Effector memory CD4-positive, alpha-beta T cell (primary cell): ENCODE measurements at places on chromosomes 2 and 18.

GRCh38 chr2:128300151-128301020 is 18.3 kb downstream of the HS6ST1 start:
- no peak for DNase-seq

DNA sequence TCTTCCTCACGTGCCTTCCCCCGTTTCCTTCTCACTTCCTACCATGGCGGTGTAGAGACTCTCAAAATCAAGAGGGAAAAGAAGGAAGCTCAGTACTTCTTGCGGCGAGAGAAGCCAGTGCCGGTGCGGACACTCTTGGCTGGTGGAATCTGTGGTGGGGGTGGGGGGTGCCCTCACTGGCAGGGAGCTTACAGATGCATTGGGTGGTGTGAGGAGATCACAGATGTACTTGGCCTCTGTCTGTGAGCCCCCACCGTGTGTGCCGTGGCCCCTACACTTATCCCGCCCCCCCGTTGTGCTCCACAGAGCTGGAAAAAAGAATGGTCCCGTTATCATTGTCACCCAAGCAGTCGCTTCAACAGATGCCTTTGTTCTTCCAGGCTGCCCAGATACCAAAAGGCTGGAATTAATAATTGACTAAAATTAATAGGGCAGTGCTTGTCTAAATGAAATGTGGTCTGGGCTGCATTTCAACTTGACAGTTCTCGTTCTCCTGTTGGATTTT is 79.8 kb downstream of the VAPA start:
- no peak for DNase-seq

DNA sequence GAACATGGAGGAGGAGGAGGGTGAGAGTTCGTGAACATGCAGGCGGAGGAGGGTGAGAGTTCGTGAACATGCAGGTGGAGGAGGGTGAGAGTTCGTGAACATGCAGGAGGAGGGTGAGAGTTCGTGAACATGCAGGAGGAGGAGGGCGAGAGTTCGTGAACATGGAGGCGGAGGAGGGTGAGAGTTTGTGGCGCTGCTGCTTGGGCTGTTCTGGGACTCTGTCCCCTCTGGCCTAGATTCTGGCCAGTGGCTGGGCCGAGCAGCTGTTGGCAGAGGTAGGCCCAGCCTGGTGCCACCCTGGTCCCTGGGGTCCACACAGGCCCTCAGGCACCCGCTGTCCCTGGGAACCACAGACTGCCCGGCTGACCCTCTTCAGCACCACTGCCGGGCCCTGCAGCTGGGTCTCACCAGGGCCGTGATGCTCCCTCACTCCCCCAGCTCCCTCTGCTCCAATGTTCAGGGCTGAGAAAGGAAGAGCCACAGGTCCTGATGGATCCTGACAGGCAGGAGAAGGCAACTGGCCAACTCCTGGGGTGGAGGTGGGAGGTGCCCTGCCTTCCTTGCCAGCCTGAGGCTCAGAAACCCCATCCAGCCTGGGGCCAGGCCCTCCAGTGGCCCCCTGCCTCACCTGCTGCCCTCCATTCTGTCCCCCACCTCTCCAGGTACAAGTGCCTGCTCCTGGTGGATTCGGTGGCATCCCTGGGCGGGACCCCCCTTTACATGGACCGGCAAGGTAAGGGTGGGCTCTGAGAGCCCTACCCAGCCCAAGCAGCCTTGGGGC is 3.9 kb downstream of the AGXT start:
- DNase-seq, result no peak

DNA sequence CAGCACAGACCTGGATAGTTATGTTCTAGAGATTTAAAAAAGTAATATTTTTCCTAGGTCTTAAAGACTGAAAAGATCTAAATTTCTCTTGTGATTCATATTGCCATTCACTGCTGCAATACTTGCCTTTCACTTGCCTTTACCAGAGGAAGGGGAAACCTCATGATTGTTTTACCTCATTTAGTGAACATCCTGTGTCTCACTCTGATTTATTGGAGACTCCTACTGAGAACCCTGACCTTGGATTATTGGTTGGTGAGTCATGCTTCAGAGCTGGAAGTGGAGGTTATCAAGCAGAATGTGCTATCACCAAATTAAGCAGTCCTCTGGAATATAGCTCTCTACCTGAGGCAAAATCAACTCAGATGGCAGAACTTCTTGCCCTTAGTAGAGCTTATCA is 500.5 kb downstream of the TSN start:
- no peak for DNase-seq

DNA sequence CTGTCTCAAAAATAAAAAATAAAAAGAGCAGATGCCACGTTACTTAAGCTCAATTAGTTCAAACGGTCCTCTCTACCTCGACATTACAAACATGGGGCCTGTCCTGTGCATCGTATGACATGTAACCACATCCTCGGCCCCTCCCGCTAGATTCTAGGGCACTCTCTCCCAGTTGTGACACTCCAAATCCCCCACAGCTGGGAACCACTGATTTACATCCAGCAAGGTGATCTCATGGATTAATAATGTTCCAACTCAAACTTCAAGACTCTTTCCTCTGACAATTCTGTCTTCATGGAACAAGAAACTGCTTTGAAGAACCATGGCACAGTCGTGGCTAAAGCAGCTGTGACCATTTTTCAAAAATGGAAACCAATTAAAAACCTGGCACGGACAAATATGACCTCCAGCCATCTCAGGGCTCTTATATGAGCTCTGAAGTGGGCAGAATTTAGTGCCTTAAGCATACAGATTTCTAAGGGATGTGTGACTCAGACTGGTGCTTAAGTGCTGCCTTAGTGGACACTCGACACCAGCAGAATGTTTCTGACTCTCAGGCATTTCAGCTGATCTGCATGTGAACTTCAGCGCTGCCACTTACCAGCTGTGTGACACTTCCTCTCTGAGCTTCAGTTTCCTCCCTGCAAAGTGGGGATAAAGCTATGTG is 31.7 kb upstream of the ASAP2 start:
- no peak for DNase-seq

- DNase-seq, result no peak
Measured at GRCh38 chr2:73944714-73945113, 18.0 kb downstream of the DGUOK start.

GRCh38 chr2:137221797-137222492 is 456.6 kb downstream of the THSD7B start:
- DNase-seq, result no peak

DNA sequence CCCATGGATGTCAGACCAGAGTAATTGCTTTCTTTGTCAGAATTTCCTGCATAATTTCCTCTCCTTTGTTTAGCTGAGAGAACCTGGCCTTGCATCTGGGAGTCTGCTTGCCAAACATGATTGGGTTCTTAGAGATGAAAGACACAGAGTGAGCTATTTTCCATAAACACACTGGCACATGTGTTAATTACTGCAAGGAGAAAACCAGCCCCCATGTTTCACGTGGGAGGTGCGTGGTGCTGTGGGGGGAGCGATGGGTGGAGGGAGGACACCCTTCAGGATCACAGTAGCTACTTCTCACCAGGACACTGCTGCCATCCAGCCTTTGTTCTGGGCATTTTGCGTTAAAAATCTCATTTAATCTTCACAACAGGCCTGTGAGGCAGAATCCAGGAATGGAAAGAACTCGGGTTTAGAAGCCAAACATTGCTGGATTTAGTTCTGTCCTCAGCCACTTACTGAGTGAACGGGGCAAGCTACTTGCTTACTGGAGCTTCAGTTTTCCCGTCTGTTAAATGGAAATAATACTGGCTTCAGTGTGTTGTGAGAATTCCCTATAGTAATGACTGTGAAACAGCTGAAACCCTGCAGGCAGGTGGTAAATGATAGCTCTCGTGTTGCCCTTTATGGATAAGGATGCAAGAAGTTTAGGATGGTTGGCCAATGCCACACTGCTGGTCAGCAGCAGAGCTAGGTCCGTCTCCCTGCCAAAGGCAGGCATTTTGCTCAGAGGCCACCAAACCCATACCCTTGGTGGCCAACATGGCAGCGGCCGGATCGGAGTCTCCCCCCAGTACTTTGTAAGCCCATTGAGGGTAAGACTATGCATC is 100.1 kb upstream of the ASAP2 start:
- no peak for DNase-seq

- no peak for DNase-seq
Measured at GRCh38 chr2:30223413-30223874, 7.9 kb upstream of the LBH start.

DNA sequence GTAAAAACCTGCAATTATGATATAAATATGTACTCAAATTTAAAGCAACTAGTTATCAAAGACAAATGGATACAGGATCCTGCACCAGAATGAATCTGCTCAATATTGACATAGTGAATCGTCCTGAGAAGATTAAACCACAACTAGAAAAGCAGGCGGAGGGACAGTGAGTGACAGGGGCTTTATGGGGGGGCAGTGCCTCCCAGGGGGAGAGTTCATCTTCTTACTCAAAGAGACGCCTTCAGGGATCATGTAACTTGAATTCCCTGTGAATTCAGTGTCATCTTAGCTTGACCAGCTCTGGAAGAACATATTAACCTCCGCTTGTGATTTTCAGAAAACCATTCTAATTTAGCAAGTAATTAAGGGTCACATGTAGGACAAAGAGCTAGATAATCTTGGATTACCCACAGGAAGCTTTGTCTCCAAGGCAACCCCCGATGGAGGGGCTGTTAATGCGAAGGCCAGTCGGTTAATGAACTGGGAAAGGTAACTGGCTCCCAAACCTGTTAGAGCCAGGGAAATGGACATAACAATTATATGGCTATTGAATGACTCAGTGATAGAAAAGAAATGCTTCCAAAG is 17.4 kb upstream of the LMAN1 start:
- no peak for DNase-seq

- DNase-seq, result no peak
Measured at GRCh38 chr2:208315081-208315788, 49.2 kb downstream of the PIKFYVE start.

- no peak for DNase-seq
Measured at GRCh38 chr2:207515671-207516070, 14.1 kb upstream of the CREB1 start.

DNA sequence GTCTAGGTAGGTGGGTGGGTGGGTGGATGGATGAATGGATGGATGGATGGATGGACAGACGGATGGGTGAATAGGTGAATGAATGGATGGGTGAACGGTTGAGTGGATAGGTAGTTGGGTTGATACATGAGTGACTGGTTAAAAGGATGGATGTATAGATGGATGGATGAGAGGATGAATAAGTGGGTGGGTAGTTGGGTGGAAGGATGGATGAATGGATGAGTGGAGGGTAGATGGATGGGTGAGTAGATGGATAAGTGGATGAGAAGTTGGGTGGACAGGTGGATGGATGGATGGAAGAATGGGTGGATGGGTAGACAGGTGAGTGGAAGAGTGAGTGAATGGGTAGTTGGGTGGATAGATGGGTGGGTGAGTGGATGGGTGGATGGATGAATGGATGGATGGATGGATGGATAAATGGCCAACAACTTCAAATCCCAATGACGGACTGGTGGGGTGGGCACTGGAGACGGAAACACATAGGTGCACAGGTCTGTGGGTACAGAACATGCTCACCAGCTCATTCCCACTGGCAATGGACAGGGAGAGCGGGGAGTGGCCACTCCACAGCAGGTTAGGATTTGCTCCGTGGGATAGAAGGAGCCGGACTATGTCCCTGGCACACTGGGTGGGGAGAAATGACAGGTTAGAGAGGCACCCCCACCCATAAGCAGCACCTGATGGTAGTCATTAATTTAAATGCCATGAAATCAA is 48.8 kb downstream of the ANKMY1 start:
- no peak for DNase-seq

GRCh38 chr2:232417489-232417888 is 10.8 kb downstream of the ALPG start:
- DNase-seq, result no peak
